ENCODE measurements at places on chromosomes 11 and 22. TPM values are rescaled to one million over a fixed set of nuclear protein-coding genes. Genes with fewer than 3 reads are reported as not detected.
A peak's percentile ranks its signal among the peaks of the same experiment; 100 is the strongest.

The XPNPEP3 gene
- total RNA-seq: 29.8 TPM

DNA sequence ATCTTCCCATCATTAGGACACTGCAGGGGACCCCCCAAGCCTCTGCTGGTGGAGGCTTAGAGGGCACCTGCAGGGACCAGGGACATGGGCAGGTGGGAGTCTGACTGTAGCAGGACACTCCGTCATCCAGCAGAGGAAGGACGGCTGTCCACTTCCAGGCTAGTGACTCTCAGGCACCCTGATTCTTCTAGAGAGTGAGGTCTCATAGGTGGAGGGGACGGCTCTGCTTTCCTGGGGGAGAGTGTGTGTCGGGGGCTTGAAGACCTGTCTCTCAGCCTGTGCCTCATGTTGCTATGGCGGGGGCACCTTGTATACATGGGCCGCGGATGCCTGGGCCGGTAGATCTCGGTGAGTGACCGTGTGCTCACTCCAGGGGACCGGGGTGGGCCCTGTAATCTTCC lies 1116.6 kb downstream of the BRD1 start:
- H3K27ac ChIP-seq: no peak overlapping the region
- H3K4me1 ChIP-seq: no peaks in the 10 kb centered on the region
- no peak for DNase-seq
- no peaks in the 10 kb centered on the region for H3K36me3 ChIP-seq
- H3K4me3 ChIP-seq: no peak overlapping the region
- no peaks in the 10 kb centered on the region for H3K27me3 ChIP-seq

DNA sequence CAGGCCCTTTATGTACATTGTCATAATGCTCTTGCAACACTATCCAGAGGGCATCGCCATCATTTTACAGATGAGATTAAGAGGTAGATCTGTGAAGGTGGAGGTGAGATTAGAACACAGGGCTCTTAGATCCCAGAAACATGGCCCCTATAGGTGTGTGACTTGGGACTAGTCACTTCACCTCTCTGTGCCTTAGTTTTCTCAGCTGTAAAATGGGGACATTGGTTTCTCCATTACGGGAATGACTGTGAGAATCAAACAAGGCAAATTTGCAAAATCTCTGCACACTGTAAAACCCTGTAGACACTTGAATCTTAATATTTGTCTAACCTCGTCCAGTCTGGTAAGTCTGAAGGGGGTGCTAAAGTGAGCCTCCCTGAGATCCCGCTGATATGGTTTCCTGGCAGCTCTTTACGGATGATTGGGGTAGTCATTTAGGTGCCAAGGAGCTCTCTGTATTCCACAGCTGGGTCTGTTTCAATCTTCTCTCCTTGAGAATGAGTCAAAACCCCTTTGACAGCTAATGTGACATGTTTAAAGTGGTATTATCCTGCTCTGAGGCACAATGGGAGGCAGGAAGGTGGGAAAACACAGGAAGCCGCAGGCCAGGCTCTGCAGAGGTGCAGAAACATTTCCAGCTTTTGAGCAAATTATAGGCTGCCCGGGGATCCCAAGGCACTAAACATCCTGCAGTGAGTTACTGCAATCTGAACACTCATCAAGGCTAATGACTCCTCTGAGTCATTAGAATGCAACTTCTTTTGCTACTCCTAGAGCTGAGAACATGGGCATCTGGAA lies 140.8 kb downstream of the CCDC81 start:
- no peaks in the 10 kb centered on the region for H3K36me3 ChIP-seq
- H3K27ac ChIP-seq: no peak overlapping the region
- DNase-seq: no peak
- H3K4me3 ChIP-seq: no peak overlapping the region
- peaks cover 14% of the 10 kb centered on the region for H3K4me1 ChIP-seq

GRCh38 chr22:22593250-22593649 lies 34.2 kb upstream of the PRAME start:
- no peak overlapping the region for H3K4me3 ChIP-seq
- no peak overlapping the region for H3K27ac ChIP-seq
- DNase-seq: no peak
- no peaks in the 10 kb centered on the region for H3K4me1 ChIP-seq
- H3K27me3 ChIP-seq: no peaks in the 10 kb centered on the region
- no peaks in the 10 kb centered on the region for H3K36me3 ChIP-seq

The EMID1 gene
- 9.6 TPM for total RNA-seq

DNA sequence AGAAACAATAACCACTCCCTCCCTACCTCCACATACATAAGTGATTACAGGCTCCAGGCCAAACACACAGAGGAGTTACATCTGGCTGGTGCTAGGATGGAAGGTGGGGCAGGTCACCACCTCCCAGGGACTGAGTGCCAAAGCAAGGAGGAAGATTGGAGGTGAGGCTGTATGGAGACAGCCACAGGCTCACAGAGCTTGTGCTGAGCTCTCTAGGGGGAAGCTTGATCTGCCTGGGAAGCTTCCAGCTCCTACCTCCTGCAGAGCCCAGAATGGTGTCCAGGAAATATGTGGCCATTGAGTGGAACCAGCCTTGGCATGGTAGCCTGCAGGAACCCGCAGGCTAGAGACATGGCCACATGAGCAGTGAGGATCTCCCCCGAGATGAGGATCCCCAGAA lies 3.6 kb upstream of the MED15 start:
- H3K4me1 ChIP-seq: peaks cover 12% of the 10 kb centered on the region
- no peak overlapping the region for H3K4me3 ChIP-seq

GRCh38 chr22:43848366-43849171 lies 13.7 kb downstream of the SULT4A1 start:
- DNase-seq: peak; percentile 4
- no peaks in the 10 kb centered on the region for H3K36me3 ChIP-seq
- no peak overlapping the region for H3K27ac ChIP-seq
- H3K27me3 ChIP-seq: peaks cover 5% of the 10 kb centered on the region
- no peak overlapping the region for H3K4me3 ChIP-seq

GRCh38 chr22:19058713-19059451 lies 63.3 kb downstream of the DGCR2 start:
- no peak overlapping the region for H3K27ac ChIP-seq
- H3K36me3 ChIP-seq: peaks cover 7% of the 10 kb centered on the region
- H3K27me3 ChIP-seq: no peaks in the 10 kb centered on the region
- no peak for DNase-seq

The INCENP gene
- total RNA-seq: 118 TPM

The MGAT3 gene
- 0.20 TPM for total RNA-seq

The LYVE1 gene
- total RNA-seq: 0.34 TPM

DNA sequence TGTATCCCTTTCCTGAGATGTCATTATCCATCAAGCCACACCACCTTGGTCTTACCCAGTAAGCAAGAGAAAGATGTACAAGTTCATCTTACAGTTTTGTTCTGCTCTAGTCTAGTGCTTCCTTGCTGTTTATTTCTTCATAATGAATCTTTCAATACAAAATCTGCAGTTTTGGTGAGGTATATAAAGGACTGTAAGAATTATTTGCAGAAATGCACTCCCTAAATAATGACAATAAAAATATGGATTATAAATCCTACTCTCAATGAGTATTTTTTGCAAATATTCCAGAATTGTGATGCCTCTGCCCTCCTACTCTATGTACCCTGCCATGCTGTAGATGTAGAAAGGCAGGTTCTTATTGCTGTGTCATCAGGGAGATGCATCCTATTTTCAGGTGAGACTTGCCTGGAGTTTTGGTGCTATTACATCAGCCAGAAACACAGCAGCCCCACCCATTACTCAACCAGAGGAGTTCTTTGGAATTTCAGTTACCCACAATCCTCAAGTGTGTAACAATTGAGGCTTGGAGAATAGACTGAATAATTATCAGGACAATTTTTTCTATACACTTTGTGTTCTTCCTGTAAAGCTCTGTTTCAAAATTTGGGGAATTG lies at the start of gene OR10S1:
OR10S1 (minus strand) TSS at position 51 of the 617 bp plus-strand sequence. CDS start 117 bp downstream, outside the sequence.
- no peaks in the 10 kb centered on the region for H3K27me3 ChIP-seq
- no peak within 1 kb of the TSS for H3K27ac ChIP-seq
- no peak within 1 kb of the TSS for H3K4me3 ChIP-seq
- H3K4me1 ChIP-seq: no peaks in the 10 kb centered on the region

The VPREB3 gene
- total RNA-seq: 2.4 TPM

GRCh38 chr11:34236572-34236971 lies 121.2 kb downstream of the ABTB2 start:
- H3K27ac ChIP-seq: no peak overlapping the region
- no peaks in the 10 kb centered on the region for H3K36me3 ChIP-seq
- no peak overlapping the region for H3K4me3 ChIP-seq
- no peaks in the 10 kb centered on the region for H3K27me3 ChIP-seq

The OTOG gene
- 0.07 TPM for total RNA-seq

GRCh38 chr22:33896575-33897447 lies 23.5 kb downstream of the LARGE1 start:
- no peaks in the 10 kb centered on the region for H3K36me3 ChIP-seq
- H3K4me1 ChIP-seq: no peaks in the 10 kb centered on the region
- no peak overlapping the region for H3K4me3 ChIP-seq
- no peak overlapping the region for H3K27ac ChIP-seq
- no peak for DNase-seq

The GSTT2B gene
- total RNA-seq: 14.3 TPM

The KRTAP5-8 gene
- total RNA-seq: not detected

GRCh38 chr22:24518771-24519485 lies 23.8 kb downstream of the UPB1 start:
- H3K36me3 ChIP-seq: no peaks in the 10 kb centered on the region
- no peak overlapping the region for H3K27ac ChIP-seq
- 0 out of 2 replicates have a peak, but pooled peaks cover 2% of the 10 kb centered on the region for H3K27me3 ChIP-seq
- H3K4me3 ChIP-seq: no peak overlapping the region
- H3K4me1 ChIP-seq: peaks cover 9% of the 10 kb centered on the region

GRCh38 chr11:37353192-37353591 lies 755.2 kb upstream of the RAG2 start:
- no peak overlapping the region for H3K4me3 ChIP-seq
- H3K4me1 ChIP-seq: no peaks in the 10 kb centered on the region
- H3K36me3 ChIP-seq: no peaks in the 10 kb centered on the region
- no peaks in the 10 kb centered on the region for H3K27me3 ChIP-seq

GRCh38 chr11:111001986-111002611 lies 243.4 kb upstream of the POU2AF2 start:
- H3K4me1 ChIP-seq: no peaks in the 10 kb centered on the region
- H3K27me3 ChIP-seq: peaks cover 25% of the 10 kb centered on the region
- no peak for DNase-seq
- H3K4me3 ChIP-seq: no peak overlapping the region
- no peaks in the 10 kb centered on the region for H3K36me3 ChIP-seq

DNA sequence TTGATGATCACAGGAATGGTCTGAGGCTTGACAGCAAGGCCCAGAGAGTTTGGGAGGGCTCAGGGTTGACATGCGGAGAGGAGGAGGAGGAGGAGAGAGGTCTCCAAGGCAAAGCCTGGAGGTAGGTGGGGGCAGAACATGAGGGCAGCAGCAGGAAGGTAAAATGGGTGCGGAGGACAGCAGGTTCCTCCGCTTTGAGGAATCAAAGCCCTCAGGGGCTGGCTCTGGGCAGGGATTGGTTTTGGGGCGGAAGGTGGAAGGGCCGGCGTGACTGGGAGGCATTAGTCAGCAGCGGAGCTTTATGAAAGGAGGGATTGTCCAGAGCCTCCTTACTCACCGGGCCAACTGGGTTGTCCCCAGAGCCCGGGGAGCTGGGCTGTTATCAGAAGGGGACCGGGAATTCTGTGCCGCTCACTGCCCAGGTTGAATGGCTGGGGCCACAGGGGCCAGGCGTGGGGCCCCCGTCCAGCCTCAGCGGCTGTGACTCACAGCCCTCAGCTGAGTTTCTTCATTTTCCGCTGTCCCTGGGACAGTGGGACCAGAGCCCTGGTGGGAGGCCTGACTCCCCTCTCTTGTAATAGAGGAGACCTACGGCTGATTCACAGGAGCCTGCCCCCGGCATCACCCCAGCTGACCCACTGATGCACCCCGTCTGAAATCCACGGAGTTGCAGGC lies 36.2 kb downstream of the LIF start:
- H3K4me3 ChIP-seq: peak overlapping the region; percentile 11
- peaks cover 99% of the 10 kb centered on the region for H3K4me1 ChIP-seq
- no peaks in the 10 kb centered on the region for H3K27me3 ChIP-seq
- H3K36me3 ChIP-seq: no peaks in the 10 kb centered on the region

GRCh38 chr11:44186321-44186930 lies 90.9 kb downstream of the EXT2 start:
- no peak overlapping the region for H3K4me3 ChIP-seq
- no peak for DNase-seq
- H3K36me3 ChIP-seq: no peaks in the 10 kb centered on the region
- H3K27ac ChIP-seq: no peak overlapping the region
- no peaks in the 10 kb centered on the region for H3K4me1 ChIP-seq

DNA sequence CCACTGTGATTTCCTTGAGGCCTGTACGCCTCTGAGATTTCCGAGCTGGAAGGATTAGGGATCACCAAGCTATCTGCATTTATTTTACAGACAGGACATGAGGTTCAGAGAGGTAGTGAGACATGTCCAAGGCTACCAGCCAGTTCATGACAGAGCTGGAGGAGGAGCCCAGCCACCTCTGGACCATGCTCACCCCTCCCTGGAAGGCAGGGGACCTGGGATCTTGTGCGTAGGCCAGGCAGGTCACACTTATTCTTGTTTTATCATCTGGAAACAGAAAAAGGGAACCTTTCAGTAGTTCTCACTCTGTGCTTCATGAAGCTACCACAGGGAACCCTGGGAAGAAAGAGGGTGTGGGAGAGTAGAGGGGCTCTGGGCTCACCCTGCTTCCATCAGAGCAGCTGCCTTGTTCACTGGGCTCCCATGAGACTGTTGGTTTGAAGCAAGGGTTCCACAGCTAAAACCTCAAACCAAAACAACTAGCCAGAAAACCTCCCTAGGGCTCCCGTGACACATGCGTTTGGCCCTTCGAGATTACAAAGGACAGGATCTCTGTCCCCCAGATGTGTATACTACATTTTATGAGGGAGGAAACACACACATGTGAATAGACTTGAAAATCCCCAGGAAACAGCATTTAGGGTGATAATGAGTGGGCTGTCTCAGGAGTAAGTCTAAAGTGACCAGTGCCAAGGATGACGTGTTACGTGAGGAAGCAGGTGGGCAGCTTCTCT lies 106.4 kb downstream of the DSCAML1 start:
- no peak overlapping the region for H3K27ac ChIP-seq
- H3K36me3 ChIP-seq: no peaks in the 10 kb centered on the region
- no peak for DNase-seq
- peaks cover 12% of the 10 kb centered on the region for H3K27me3 ChIP-seq

DNA sequence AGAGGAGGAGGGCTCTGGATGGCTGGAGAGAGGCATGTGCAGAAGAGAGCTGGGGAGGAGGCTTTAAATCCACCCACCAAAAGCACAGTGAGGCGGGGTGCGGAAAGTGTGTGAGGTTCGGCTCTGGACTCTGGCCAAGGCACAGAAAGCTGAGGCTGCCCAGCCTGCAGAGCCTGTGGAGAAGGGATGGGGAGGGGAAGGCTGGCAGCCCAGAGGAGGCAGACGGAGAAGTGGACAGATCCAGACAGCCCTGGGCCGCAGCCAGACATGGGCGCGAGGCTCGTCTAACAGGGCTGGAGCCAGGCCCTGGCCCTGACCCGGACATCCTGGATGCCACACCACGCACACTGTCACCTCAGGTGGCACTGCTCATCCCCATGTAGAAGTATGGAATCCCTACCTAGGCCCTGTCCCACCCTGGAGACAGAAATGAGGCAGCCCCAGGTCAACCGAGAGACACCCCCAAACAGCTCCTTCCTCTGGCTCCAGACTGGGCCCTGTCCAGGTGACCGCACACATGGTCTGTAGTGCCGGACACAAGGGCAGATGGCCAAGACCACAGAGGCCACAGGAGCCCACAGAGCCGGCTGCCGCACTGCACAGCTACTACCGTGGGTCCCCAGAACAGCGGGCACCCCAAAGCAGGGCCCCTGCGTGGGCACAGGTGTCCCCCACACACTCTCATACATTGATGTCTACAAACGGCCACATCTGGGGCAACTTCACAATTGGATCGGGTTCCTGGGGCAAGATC lies 16.6 kb upstream of the MOB2 start:
- H3K27ac ChIP-seq: no peak overlapping the region
- H3K27me3 ChIP-seq: no peaks in the 10 kb centered on the region
- no peak for DNase-seq

GRCh38 chr11:2775083-2775625 lies 75.4 kb upstream of the KCNQ1OT1 start:
- no peak overlapping the region for H3K27ac ChIP-seq
- no peaks in the 10 kb centered on the region for H3K36me3 ChIP-seq
- no peak for DNase-seq
- peaks cover 40% of the 10 kb centered on the region for H3K4me1 ChIP-seq
- H3K27me3 ChIP-seq: no peaks in the 10 kb centered on the region
